ENCODE measurements at places on chromosomes 7 and 10.

DNA sequence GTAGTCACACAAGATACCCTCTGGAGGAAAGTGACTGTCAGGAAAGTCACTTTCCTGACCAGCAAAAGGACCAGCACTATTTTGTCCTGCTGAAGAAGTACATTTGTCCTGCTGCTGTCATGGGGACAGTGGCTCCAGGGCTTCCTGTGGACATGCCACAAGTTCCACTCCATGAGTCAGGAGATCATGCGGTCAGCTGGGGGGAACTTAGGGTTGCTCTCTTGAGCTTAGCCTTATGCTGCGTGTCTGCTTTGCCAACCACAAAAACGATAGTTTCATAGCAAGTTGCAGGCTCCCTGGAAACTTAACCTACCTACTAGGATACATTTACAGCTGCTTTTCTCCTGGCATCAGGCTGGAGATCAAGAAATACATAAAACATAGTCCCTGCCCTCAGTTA, 19.8 kb upstream of the ALOX5 start:
- no peak for DNase-seq

- DNase-seq, result no peak
These were observed 52.6 kb upstream of the PCBD1 start for GRCh38 chr10:70940834-70941568.

DNA sequence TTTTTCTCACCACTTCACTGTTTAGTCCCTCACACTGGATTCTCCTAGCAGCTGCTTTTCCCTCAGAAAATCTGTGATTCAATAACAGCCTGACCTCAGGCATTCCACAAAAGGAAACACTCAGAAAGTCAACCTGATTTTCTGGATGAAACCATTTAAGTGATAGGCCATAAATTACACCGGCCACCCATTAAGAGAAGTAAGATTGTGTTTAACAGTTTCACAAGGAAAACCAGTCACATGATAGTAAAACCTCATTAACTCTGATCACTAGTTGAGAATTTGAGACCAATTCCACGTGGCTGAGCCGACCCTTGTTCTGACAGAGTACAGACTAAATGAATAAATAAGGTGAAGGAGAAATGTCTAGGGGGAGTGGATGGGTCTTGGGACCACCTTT, 7.7 kb downstream of the GRM8 start:
- no peak for DNase-seq

DNA sequence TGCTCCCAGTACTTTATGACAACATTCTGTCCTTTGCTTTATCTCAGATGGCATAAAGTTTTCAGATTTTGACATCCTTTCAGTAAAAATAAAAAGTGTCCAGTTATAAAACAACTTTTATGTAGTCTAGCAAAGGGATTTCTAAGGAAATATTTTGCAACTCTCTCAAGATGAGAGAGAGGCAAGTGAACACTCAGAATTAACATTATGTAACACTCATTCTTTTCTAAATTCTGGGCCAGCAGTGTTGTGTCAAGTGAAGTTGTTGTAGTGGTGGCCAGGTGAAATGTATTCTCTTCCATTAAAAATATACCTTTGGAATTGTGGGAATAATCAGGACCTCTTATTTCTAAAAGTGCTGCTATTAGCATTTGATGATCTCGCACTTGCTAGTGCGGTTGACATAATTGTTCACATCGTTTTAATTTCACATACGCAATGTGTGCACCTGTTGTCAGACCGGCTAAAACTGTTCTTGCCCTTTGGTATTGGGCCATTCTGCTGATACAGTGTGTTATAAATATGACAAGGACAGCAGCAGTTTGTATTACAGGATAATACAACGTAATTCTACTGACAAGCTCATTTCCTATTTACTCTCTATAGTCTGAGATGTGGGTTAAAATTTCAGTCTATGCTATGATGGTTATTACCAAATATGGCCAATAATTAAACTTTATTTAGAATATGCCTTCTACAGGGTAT, 23.8 kb downstream of the CPED1 start:
- DNase-seq, result no peak

- no peak for DNase-seq
These were observed 16.5 kb upstream of the DDIT4 start for GRCh38 chr10:72257051-72257892.

DNA sequence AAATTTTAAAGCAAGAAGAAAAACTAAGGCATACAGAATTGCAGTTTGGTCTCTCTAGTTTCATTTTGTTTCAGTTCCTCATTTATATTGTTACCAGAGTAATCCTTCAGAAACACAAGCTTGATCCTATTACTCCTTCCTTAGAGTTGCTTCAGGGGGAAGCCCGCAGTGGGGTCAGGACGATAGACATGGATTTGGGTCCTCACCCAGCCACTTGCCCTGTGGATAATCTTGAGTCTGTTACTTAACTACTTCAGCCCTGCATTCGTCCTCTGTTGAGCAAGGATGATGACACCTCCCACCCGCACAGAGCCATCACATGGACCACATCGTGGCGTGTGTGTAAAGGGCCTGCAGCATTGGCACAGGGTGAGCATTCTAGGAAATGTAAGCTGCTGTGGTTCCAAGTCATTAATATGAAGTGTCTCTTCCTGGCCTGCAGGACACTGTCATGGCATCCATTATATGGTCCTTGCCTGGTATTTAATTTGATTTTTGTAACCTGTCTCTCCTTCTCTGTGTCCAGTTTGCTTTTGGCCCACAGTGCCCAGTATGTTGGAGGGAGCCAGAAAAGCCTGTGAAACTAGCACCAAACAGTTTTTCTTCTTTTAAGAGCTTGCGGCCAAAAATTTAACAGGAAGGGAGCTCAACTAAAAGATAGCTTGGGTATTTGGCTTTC, 111.2 kb downstream of the EEPD1 start:
- DNase-seq, result no peak

- no peak for DNase-seq
These were observed 8.2 kb upstream of the MAGI2 start for GRCh38 chr7:79461660-79462059.

- no peak for DNase-seq
These were observed 30.6 kb downstream of the PODXL start for GRCh38 chr7:131525820-131526219.

- DNase-seq, result no peak
These were observed 163.9 kb downstream of the USP6NL start for GRCh38 chr10:11447586-11447985.

GRCh38 chr10:102914781-102915180, 3.3 kb upstream of the CNNM2 start:
- DNase-seq, result no peak

DNA sequence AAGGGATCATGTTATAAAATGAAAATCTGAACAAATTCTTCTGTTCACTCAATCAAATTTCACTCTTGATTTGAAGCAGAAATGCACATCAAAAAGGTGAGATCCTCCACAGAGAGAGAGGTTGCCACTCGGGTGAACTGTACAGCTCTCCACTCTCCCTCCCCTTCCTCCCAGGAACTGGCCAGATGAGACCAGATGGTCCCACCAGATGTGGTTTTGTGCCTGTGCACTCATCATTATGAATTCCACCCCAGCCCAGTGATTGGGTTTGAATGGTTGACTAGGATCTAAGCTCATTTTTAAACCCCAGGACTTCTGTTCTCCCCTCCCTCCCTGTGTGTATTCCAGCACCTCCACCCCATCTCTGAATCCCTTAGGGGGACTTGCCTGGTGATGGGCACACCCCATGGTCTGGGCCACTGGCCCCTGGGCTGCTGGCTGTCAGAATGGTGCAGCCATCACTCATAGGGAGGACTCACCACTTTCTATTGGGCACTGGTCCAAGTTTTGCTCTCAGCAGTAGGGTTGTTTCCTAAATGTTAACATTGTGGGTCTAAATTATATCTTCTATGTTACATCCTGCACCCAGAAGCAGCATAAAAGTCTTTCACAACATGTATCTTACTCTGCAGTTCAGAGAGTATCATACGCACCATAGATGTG, 393.1 kb downstream of the TNS3 start:
- no peak for DNase-seq

GRCh38 chr10:34198953-34199352, 616.1 kb downstream of the PARD3 start:
- DNase-seq, result no peak

- peak; percentile 40 for DNase-seq
These were observed 177.9 kb downstream of the TNS3 start for GRCh38 chr7:47404010-47404409.

DNA sequence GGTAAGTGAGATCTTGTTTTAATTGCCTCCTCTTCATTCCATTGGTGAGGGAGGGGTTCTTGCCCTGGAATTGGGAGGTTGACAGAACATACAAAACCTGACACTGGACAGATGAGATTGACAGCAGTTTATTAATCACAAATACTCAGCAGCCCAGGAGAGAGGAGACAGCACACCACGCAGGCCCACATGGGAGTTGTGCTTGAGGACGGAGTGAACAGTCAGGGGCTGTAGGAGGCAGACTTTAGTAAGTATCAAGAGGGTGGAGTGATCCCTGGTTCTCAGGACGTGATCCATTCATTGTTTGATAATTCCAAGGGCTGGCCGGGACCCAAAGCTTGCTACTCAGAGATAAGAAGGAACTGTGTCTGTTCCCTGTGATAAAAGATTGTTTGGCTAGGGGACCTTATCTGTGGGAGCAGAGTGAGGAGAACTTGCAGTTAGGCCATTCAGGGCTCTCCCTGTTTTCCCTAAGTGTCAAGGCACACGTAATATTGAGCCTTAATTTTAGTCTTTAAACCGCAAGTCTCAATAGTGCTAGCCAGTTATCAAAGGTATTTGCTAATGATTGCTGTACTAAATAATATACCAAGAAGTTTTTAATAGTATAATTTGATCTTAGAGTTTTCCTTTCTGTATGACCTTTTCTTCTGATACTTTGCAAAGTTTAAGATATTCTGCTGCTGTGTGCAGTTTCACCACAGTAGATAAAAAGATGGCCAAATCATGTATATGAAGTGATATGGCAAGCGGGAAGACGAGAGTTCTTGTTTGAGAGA, 14.5 kb downstream of the CAPZA2 start:
- DNase-seq, result no peak
